ENCODE measurements at places on chromosomes 1 and 21.

DNA sequence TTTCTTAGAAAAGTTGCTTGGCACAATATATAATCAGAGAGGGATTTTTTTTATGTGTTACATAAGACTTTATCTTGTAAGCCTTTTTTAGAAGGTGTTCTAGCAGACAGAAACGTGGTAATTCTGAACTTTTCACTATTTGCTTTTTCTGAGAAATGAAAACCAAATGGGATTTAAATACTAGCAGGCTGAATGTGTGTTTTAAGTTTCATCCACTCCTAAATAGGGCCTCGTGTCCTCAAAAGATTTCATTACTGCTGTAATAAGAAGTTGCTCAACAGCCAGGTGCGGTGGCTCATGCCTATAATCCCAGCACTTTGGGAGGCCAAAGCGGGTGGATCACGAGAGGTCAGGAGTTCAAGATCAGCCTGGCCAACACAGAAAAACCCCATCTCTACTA is 44.7 kb upstream of the FMO2 start:
- DNase-seq, result no peak

- no peak for DNase-seq
These were observed 2.4 kb downstream of the IGSF21 start for GRCh38 chr1:18109756-18110597.

DNA sequence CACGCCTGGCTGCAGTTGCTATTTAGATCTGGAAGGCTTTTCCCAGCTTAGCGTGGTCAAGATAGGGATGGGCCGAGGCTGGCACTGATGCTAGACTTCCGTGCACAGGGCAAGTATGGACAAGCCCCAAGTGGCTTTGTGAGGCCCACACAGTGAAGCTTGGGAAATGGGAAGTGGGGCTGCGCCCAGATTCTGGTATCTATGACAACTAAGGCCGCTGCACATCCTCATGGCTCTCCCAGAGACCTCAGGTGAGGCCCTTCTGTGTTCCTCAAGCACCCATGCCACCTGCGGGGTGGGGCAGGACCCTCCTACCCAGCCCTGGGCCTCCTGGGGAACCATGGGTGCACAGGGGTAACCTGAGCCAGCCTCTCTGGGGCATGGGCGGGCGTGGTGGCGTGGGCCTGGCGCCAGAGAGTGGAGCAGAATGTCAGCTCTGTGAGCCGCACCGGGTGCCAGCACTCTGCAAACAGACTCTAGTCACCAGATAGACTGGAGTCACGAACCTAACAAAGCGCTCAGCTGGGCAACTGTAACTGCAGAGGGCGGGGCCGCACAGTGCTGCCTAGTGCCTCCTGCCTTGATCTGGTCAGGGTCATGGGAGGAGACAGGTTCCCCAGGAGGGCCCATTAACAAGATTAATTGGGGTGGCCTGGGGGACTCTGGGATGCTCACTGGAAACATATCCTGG is 46.4 kb downstream of the ELF3 start:
- DNase-seq, result no peak

DNA sequence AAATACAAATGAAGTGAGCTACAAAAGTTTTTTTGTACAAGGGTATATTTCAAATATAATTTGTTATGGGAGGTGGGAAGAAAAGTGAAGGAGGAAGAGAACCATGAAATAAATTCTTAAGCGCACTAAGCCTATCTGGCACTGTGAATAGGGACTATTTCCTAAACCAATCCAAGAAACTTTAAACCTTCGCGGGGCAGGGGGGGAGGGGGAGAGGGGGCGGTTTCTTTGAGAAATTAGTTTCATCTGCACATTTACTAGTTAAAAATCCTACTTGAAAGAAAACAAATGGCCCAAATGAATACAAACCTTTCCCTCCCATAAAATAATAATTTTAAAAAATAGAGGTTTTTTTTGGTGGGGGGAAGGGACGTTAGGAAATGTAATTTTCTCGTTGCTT is 364 bp downstream of the GOLPH3L start:
- DNase-seq, result no peak

DNA sequence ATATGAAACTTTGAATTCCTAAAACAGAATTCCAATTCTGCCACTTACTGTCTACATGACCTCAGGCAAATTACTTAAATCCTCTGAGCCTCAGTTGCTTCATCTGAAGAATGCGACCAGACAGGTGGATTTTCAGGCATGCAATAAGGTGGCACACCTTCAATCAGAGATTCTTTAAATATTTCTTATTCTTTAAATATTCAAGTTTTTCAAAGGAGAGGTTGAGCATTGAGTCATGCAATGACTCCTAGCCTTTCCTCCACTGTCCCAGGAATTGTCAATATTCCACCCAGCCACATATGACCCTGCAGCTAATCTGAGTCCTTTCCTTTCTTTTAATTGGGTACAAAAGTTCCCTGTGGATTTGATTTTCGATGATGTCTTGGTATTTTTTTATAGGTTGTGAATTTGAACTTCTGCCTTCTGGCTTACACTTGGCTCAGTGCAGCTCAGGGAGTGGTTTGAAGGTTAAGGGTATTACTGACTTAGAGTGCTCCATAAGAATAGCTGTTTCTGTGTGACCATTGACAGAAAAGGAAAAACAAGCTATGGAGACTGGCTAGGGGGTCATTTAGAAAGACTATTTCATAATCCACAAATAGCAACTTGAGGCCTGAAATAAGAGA is 52.2 kb upstream of the PRDX6 start:
- DNase-seq, result no peak

DNA sequence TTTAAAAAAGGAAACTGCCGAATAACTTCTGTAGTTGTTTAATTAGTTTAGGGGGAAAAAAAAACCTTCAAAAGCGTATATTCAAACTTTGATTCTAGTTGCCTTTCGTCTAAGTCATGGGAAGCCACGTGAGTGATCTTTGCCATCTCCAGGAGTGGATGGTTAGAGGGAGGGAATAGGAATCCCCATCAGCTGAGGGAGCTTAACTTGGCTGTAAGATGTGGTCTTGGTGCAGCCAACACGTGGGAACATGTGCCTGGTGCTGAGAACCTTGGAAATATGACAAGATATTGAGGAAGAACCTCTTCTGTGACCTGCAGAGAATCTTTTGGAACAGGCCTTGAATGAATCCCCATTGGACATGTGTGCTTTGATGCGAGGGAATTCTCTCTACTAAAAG is 1.7 kb downstream of the BACE2 start:
- no peak for DNase-seq

GRCh38 chr21:28337315-28337714 is 655.4 kb downstream of the LTN1 start:
- no peak for DNase-seq

- DNase-seq, result no peak
These were observed 43.4 kb downstream of the LDLRAD2 start for GRCh38 chr1:21855257-21856096.

GRCh38 chr1:47650205-47650604 is 212.4 kb downstream of the FOXD2 start:
- DNase-seq, result no peak

- no peak for DNase-seq
These were observed 205.8 kb downstream of the PLA2G4A start for GRCh38 chr1:187034501-187034900.

DNA sequence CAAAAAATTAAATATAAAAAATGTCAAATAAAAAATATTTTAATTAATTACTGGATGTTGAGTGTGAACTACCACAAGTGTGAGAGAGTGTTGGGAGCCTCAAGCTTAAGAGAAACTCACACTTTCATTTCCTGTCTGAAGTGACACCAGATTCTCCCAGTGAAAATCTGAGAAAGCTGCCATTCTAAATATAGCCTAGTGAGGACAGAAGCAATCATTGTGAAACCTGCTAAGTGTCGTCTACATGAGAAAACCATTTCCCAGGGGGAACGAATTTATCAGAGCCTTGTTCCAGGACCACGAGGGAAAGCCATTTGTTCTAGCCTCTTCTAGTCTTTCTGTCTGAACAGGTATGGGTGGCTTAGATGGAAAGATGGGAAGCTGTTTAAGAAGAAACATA is 329.3 kb upstream of the PRMT6 start:
- DNase-seq, result no peak

- no peak for DNase-seq
These were observed 335.0 kb downstream of the TGFB2 start for GRCh38 chr1:218679988-218680748.

GRCh38 chr1:203644661-203645510 is 18.3 kb downstream of the ATP2B4 start:
- no peak for DNase-seq

DNA sequence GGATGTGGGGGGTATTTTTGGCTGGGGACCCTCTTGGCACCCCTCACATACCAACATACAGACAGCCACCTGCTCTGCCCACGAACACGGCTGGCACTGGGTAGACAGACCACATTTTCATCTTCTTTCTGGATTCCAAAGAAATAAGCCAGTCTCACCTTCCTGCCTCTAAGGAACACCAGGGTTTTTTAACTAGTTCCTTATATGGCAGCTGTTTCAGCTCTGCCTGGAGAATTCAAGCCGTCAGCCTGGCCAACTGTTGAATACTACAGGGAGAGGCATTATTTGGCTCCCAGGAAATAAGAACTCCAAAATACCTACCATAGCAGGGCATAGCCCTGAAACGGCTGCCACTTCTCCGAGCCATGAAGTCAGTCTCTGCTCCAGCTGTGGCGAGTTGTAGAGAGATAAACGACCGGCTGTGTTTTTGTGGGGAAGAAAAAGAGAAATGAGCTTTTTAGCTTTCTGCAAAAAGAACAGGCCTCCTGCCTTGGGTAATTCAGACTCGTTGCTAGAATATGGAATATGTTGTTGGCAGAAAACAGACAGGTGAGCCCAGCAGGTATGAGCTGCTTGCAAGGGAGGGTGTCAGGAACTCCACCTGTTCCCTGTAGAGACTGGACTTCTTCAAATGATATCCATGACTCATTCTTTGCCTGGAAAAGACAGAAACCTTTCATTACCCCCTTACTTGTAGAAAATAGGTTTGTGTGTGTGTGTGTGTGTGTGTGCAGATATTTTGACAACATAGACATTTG is 51.8 kb downstream of the MT1HL1 start:
- no peak for DNase-seq
